Breast epithelium (tissue), 4 donors: ENCODE measurements at places on chromosomes 12 and 14.

- no peak for DNase-seq
Measured at GRCh38 chr12:47207829-47208248, 128.1 kb upstream of the AMIGO2 start.

DNA sequence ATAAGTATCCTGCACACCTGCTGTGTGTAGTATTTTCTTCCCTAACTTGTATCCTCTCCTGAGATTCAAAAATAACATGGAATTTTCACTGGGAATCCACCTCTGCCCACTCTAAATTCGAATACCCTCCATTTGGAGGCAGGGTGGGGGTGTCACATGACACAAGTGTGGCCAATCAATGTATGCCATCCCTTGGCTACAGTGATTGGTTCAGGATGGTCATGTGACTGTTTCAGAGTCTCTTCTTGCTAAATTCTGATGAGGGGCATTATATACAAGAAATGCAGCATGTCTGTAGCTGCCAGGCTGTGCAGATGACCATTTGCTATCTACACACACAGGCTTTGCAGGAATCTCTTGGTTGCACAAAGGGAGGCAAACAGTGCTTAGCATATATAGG, 86.8 kb upstream of the TMEM132C start:
- no peak for DNase-seq

DNA sequence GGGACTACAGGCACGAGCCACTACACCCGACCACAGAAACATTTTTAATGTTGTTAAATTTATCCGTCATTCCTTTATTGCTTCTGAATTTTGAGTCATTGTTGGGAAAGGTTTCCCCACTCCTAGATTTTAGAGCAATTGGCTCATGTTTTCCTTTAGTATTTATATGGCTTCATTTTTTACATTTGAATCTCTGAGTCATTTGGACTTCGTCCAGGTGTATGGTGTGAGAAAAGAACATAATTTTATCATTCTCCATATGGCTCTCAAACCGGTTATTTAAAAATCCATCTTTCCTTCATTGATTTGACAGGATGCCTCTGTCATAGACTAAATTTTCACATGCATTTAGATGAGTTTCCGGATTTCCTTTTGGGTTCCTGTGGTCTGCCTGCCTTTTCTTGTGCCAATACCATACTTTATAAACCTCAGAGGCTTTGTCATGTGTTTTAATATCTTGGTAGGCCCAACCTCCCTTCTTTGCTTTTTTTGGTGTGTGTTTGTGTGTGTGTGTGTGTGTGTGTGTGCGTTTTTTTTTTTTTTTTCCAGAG, 30.9 kb downstream of the LRTM2 start:
- no peak for DNase-seq

DNA sequence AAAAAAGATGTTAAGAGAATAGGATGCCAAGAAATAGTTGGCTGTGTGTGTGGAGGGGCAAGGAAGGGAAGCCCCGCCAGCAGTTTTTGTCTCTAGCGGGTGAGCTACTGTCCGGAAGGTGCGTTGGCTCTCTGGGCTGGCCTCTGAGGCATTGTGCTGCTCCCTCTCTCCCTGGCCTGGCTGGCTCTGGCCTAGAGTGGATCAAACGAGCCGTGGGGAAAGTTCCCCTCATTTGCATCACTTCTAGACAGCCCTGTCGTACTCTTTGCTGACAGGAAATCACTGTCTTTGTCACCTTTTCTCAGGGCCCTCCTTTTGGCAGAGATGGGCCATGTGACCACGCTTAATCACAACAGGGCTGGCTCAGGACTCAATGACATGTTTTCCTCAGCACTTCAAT, 236.1 kb upstream of the NPAS3 start:
- peak; percentile 84 for DNase-seq

DNA sequence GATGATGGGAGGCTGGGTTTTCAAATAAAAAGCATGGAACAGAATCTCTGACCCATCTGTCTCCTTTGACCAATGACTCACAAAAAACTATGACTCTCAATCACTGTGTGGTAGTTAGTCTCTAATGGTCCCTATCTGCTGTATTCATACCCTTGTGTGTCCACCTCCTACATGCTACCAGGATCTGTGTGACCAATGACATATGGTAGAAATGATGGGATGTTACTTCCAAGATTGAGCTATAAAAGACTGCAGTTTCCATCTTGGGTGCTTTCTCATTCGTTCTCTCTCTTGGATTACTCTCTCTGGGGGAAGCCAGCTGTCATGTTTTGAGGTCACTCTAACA, 144.7 kb upstream of the BTG1 start:
- DNase-seq, result no peak

DNA sequence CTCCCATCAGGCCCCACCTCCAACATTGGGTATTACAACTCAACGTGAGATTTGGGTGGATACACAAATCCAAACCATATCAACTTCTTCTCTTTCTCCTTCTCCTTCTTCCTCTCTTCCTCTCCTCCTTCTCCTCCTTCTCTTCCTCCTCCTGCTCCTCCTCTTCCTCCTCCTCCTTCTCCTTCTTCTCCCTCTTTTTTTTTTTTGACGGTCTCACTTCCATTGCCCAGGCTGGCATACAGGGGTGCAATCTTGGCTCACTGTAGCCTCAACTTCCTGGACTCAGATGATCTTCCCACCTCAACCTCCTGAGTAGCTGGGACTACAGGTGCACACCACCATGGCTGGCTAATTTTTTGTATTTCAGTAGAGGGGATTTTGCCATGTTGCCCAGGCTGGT, 11.4 kb upstream of the NUBPL start:
- DNase-seq, result no peak

DNA sequence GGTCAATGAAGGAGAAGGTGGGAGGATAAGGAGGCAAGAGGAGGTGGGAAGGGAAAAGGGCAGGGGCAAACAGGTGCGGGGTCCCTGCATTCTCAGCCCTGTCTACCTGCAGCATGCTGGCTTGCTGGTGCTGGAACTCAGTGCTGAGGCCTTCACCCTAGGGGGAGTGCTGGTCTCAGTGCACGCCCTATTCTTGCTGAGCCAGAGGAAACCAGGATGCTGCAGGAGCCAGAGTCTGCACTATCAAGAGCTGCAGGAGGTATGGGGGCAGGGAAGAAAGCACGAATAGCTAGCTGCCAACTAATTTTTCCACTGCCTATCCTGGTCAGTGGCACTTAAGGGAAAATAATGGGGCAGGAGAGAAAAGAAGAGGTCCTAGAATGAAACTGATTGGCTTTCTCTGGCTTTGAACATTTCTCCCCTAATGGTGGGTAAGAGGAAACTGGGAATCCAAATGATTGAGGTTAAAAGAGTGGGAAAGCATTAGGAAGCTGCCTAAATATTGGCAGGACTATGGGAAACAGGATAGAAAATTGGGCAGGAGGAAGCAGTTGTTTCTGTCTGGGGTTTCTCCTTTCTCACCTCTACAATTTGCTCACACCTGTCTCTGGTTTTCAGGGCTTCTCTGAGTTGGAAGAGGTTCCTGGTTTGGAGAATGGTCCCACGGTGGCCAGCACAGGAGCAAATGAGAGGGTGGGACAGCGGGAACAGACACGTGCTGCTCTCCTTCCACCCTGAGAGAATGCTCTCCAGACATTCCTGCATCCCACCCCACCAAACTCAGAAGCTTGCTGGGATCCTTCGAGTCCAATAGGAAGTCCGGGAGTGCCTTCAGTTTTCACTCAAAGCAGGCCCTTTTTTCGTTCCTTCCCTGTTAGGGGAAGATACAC, 1.9 kb downstream of the TMEM253 start:
- DNase-seq, result no peak

- no peak for DNase-seq
Measured at GRCh38 chr12:77940011-77940423, 109.3 kb downstream of the NAV3 start.

DNA sequence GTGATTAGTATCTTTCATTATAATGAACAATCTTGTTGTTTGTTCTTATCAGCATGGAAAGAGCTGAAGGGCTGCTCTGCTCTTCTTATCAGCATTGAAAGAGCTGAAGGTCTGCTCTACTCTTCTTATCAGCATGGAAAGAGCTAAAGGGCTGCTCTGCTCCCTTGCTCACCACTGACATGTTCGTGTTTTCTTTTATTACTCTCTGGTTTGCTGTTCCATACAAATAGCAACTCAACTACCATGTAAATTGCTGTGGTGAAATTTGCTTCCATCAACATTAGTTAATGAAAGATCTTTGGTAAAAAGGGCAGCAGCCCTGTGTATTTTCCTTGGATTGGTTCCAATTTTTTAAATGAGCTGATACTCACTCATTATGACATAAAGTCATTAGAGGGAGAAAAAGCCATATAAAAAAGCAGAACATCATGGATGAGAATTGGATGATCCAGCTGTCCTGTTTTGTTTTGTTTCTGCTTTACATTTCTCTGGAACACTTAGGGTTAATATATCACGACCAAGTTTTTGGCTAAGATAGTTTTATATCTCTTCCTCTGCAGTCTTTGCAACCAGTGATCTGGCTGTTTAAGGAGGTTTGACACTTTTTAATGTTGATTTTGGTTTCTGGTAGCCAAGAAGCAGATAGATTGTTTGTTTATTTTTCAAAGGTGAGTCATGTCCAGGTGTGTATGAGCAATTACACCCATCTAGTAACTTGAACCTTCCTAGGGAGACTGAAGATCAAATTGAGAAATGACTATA, 356.6 kb downstream of the CEP128 start:
- no peak for DNase-seq

DNA sequence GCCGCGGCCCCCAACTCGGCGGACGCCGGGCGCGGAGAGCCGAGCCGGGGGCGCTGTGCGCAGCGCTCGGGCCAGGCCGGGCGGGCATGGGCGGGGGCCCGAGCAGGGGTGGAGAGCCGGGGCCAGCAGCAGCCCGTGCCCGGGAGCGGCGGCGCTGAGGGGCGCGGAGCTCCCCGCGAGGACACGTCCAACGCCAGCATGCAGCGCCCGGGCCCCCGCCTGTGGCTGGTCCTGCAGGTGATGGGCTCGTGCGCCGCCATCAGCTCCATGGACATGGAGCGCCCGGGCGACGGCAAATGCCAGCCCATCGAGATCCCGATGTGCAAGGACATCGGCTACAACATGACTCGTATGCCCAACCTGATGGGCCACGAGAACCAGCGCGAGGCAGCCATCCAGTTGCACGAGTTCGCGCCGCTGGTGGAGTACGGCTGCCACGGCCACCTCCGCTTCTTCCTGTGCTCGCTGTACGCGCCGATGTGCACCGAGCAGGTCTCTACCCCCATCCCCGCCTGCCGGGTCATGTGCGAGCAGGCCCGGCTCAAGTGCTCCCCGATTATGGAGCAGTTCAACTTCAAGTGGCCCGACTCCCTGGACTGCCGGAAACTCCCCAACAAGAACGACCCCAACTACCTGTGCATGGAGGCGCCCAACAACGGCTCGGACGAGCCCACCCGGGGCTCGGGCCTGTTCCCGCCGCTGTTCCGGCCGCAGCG, 639 bp downstream of the FZD10 start:
- DNase-seq, result no peak

- DNase-seq, result no peak
Measured at GRCh38 chr12:11795192-11795912, 145.9 kb downstream of the ETV6 start.

GRCh38 chr12:131147894-131148293, 194.2 kb downstream of the ADGRD1 start:
- no peak for DNase-seq

- no peak for DNase-seq
Measured at GRCh38 chr14:21258005-21258888, 11.0 kb downstream of the HNRNPC start.

- no peak for DNase-seq
Measured at GRCh38 chr14:76834241-76834661, 8.0 kb downstream of the LRRC74A start.

DNA sequence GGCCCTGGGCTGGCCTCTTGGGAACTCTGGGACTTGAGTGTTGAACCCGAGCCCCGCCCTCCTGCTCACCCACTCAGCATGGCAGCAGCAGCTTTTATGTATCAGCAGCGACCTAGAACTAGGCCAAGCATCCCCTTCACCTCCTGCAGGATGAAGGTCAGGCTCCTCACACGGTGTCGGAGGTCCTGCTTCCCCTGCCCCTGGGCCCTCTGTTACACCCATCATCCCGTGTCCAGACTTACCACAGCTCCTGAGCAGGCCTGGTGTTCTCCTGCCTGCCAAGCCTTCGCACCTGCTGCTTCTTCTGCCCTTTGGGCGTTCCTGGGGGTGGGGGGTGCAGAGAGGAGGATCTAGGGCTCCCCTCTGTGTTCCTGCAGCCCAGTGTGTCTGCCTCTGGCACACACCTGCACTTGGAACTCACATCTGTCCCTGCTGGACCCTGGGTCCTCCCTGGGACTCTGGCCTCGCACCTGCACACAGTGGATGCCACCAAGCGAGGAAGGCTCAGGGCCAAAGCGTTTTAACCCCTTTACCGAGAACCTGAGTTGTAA, 80.3 kb downstream of the PAPOLA start:
- DNase-seq, result no peak

- DNase-seq, result no peak
Measured at GRCh38 chr12:76074701-76075336, 9.7 kb downstream of the NAP1L1 start.

GRCh38 chr14:50026396-50026795, 90.0 kb downstream of the VCPKMT start:
- no peak for DNase-seq

- DNase-seq, result no peak
Measured at GRCh38 chr14:97306133-97306759, 509.1 kb downstream of the VRK1 start.

DNA sequence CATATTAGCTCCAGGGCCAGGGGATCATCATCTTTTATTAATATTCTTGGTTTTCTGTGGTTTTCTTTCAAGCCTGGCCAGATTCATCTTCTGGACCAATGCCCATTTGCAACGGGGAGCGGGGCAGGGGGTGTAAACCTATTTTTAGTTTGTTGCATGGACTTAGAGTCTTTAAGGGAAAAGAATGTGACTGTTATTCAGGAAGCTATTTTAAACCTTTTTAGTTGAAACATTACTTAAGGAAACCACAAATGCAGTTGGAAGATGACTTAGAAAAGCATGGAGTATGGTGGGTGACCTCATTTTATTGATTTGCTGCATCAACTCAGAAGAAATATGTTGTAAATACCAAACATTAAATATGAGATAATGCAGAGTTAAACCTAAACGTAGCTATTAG, 368.4 kb upstream of the E2F7 start:
- no peak for DNase-seq

- DNase-seq, result no peak
Measured at GRCh38 chr14:56357428-56357827, 222.2 kb upstream of the TMEM260 start.

- DNase-seq, result peak; percentile 68
Measured at GRCh38 chr14:55807053-55807880, 227.3 kb downstream of the KTN1 start.

DNA sequence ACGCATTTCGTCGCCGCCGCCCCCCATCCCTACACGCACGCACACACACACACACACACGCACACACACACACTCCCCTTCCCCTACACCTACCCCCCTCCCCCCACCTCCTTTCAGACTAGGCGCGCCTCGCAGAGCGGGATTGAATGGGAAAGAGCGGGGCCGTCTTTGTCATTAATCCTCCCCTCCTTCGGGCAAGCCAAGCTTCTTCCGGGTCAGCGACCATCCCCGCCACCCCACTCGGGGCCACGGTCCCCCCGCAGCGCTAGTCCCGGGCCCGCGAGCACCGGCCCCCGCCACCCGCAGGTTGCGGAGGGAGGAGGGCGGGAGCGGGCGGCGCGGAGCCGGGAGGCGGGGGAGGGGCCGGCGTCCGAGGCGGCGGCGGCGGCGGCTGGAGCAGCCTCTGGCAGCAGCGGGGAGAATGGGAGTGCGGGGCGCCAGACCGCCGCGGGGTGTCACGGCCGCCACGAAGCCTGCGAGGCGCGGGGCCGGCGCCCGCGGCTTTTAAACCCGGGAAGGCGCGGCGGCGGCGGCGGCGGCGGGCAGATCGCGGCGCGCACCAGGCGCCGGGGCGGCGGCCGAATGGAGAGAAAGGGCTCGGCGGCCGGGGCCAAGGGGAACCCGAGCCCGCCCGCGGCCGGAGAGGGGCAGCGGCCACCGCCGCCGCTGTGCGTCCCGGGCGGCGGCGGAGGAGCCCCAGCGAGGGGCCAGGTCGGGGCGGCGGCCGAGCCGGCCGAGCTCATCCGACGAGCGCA, at the start of gene TTC9:
TTC9 (plus strand) TSS at position 369 of the 755 bp plus-strand sequence; CDS start at position 583, 214 bp downstream.
- DNase-seq, result no peak
